ENCODE measurements at places on chromosomes 13 and 19. TPM values are rescaled to one million over a fixed set of nuclear protein-coding genes. Genes with fewer than 3 reads are reported as not detected.
A peak's percentile ranks its signal among the peaks of the same experiment; 100 is the strongest.

Gene CCDC70
- not detected for total RNA-seq

Gene ZNF99
- not detected for total RNA-seq

GRCh38 chr13:114025405-114025713, 51.5 kb upstream of the C13orf46 start:
- H3K27ac ChIP-seq, result no peak overlapping the region
- H3K27me3 ChIP-seq, result no peaks in the 10 kb centered on the region
- peaks cover 34% of the 10 kb centered on the region for H3K36me3 ChIP-seq
- no peak for DNase-seq

DNA sequence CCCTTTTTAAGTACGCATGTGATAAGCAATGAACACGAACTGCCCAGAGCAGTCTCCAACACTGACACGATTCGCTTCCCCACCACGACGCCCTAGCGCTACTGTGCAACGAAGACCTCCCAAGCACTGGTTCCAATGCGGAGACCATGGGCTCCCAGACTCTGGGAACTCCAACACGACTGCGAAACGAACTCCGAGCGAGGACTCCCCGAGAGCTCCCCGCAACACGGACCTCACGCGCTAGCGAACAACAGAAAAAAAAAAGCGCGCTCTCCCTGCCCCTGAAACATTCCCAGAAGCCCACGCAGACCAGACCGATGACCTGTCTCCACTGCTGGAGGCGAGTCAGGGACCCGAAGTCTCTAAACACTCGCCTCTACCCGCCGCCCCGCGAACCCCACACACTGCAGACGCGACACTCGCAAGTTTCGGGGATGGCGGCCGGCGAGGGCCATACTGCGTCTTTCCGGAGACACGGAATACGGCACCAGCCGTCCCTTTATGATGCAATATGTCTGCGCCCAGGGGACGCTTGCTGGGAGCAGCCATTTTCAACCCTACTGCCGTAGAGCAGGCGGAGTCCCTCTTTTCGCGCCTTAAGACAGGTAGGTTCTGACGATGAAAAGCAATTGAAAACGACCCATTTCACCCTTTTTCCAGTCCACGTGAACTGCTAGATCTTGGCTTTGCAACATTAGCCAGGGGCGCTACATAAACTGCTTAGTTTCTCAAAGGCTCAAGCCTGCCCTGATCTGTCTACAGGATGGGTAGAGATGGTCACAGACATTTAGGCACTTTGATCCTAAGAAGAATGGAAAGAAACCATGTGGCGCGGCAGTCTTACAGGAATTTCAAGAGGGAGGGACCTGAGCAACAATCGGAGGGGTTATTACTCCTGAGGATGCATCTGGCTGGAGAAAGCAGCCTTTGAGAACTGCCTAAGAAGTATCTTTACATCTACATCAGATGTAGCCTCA, at the start of gene ZNF577:
Gene ZNF577 (minus strand): TSS at position 430 of the 977 bp plus-strand sequence. CDS start 7,569 bp downstream, outside the sequence.
- peaks cover 17% of the 10 kb centered on the region for H3K4me1 ChIP-seq
- peak within 1 kb of the TSS; percentile 88 for H3K4me3 ChIP-seq
- H3K27me3 ChIP-seq, result no peaks in the 10 kb centered on the region
- peaks cover 73% of the 10 kb centered on the region for H3K36me3 ChIP-seq
- H3K27ac ChIP-seq, result peak within 1 kb of the TSS; percentile 93

GRCh38 chr19:4649392-4650047, 10.2 kb downstream of the TNFAIP8L1 start:
- no peak overlapping the region for H3K4me3 ChIP-seq
- no peak overlapping the region for H3K27ac ChIP-seq
- peaks cover 4% of the 10 kb centered on the region for H3K36me3 ChIP-seq
- H3K4me1 ChIP-seq, result peaks cover 1% of the 10 kb centered on the region
- no peaks in the 10 kb centered on the region for H3K27me3 ChIP-seq

- H3K27ac ChIP-seq, result no peak overlapping the region
- no peaks in the 10 kb centered on the region for H3K4me1 ChIP-seq
- no peak for DNase-seq
- peaks cover 11% of the 10 kb centered on the region for H3K27me3 ChIP-seq
- no peak overlapping the region for H3K4me3 ChIP-seq
These were observed 42.2 kb downstream of the COL4A1 start for GRCh38 chr13:110264685-110265275.

DNA sequence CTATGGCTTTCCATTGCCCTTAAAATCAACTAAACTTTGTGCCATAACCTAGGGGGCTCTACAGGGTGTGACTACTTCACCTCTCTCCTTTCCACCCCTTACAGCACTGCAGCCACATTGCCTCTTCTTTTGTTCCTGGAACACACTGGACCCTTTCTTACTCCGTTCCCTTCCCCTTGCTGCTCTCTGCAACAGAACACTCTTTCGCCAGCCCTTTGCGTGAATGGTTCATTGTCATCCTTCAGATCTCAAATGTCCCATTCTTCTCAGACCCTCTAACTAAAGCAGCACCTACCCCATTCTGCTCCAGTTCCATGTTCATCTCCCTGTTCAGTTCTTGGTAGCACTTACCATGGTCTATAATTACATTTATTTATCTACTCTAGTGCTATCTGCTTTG, 208.3 kb downstream of the OXGR1 start:
- no peak for DNase-seq
- no peaks in the 10 kb centered on the region for H3K27me3 ChIP-seq
- H3K4me3 ChIP-seq, result no peak overlapping the region
- H3K4me1 ChIP-seq, result no peaks in the 10 kb centered on the region
- no peaks in the 10 kb centered on the region for H3K36me3 ChIP-seq

DNA sequence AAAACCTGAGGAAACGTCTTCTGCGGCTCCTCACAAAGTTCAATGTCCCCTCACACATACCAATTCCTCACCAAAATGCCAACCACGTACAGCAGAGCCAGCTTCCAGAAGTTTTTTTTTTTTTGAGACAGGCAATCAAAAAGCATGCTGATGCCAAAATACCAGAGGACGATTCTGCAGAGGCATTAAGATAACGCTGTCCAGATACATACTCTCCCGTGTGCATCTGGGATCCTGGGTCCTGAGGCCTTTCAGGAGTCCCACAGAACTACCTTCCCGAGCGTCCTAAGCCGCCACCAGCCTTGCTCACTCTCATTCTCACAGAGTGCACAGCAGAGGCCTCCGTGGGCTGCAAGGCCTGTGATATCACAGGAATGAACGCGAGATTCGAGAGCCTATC, 5.0 kb downstream of the DCUN1D2 start:
- H3K27me3 ChIP-seq, result no peaks in the 10 kb centered on the region
- H3K4me1 ChIP-seq, result peaks cover 33% of the 10 kb centered on the region
- H3K4me3 ChIP-seq, result no peak overlapping the region
- DNase-seq, result no peak
- no peaks in the 10 kb centered on the region for H3K36me3 ChIP-seq

DNA sequence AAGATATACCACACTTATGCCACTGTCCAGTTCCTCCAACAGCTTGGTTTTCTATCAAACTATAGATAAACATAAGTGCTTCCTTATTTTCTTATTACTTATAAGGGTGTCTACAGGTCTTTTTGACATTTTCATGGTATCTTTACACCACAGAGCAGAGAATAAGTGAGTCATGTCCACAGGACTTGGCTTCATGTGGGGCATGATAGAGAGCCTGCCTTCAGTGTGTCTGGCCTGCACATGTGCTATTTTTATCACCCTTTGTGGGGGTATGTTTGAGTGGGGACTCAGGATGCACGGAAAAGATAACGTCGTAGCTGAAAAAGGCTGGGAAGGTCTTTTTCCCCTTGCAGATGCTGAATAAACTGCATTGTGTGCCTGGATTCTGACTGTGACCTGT, 8.1 kb upstream of the STOML3 start:
- DNase-seq, result no peak
- no peak overlapping the region for H3K4me3 ChIP-seq
- no peaks in the 10 kb centered on the region for H3K4me1 ChIP-seq

Measured in activated CD4-positive, alpha-beta T cell treated with anti-CD3 and anti-CD28 coated beads, Interleukin-2, amount 10 ng/mL, durations not matched to agents 7 days and 5 days (primary cell).